ENCODE measurements at places on chromosomes 3 and 15.

GRCh38 chr3:174116421-174116820 is 718.9 kb downstream of the NLGN1 start:
- no peak for DNase-seq

DNA sequence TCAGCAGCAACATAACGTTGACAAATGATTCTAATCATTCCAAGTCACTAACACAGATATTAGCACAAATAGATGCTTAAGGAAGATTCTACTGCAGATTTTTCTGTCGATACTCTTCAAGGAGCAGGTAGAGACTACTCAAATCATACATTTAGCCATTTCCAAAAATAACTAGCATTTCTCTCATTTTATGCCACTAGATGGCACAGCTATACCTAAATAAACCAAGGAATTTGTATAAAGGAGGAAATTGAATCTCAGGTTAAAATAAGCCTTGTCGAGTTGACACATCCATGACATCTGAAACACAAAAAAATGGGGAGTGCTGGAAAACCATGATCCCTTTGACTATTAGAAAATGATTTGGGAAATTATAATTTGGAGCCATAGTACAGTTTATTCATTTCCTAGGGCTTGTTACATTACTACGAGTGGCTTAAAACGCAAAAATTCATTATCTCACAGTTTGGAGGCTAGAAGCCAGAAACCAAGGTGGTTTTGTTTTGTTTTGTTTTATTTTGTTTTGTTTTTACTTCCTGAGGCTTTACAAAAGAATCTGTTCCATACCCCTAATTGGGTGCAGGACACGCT is 59.5 kb upstream of the STRIT1 start:
- DNase-seq, result no peak

GRCh38 chr15:50485389-50485788 is 61.1 kb downstream of the USP50 start:
- no peak for DNase-seq

- no peak for DNase-seq
Measured at GRCh38 chr15:70127770-70128413, 30.2 kb upstream of the TLE3 start.

DNA sequence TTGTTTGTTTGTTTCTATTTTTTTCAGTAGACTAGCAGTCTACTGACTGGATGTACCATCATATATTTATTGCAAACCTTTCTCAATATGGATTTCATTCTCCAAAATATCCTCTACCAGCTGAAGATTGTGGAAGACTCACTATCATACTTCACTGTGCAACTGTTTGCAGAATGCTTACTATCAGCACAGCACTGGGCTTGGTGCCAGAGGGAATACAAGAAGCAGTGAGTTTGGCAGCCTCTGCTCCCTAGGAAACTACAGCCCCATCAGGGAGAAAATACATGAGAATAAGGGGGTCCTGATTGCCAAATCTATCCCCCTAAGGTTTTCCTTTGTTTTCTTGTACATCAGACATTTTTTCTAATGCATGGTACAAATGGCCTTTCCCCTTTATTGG is 27.5 kb downstream of the AQP9 start:
- DNase-seq, result no peak

- no peak for DNase-seq
Measured at GRCh38 chr15:96331144-96331944, 844 bp downstream of the NR2F2 start.

GRCh38 chr3:51813539-51813938 is 34.5 kb upstream of the IQCF6 start:
- DNase-seq, result peak; percentile 50

GRCh38 chr3:23653647-23654525 is 151.9 kb upstream of the UBE2E1 start:
- no peak for DNase-seq

GRCh38 chr3:13470894-13471574 is 9.1 kb upstream of the HDAC11 start:
- DNase-seq, result no peak

DNA sequence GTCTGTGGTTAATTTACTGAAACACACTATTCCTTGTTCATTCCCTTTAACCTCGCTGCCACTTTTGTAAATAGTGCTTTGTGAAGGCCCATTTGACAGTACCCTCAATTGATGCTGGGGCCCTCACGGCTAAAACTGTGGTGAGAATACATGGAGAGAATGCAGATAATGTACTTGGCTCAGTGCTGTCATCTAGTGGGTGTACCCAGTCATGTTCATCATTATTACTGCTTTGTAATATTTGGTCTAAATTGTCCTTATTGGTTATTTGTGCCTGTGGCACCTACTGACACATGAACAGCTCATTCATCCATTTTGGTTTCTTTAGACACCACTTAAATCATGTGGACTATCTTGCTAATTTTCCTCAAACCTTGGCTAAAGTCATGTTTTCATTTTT is 543.6 kb downstream of the EDEM1 start:
- no peak for DNase-seq

DNA sequence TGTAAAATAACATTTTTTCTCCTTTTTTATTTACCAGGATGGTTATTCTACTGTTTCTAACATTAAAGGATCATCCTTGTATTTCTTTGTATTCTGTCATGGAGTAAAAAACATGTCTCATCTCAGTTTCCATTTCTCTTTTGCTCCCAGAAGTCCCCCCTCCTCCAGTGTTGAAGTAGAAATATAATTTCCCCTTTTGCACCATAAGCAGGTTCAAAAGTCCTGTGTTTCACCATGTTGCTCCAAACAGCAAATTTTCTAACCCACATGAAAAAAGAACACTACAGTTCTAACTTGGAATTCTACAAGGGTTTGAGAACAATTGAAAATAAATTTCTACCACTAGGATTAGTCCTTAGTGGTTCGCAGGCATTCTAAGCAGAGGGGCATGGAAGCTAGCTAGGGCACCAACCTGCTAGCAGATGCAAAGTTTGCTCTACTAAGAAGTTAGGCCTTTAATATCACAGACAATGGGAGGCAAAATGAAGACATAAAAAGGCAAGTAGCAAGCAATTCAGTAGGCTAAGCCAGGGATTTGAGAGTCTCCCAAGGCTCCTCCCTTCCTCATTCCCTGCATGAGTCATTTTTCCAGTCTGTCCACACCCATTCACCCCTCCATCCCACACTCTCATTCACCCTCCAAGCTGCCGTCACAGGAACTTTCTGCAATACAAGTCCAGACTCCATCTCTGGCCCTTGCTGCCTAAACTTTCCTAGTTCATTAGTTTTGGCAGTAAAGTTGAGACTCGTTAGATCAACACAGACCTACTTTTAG is 2.3 kb upstream of the MBNL1 start:
- no peak for DNase-seq

DNA sequence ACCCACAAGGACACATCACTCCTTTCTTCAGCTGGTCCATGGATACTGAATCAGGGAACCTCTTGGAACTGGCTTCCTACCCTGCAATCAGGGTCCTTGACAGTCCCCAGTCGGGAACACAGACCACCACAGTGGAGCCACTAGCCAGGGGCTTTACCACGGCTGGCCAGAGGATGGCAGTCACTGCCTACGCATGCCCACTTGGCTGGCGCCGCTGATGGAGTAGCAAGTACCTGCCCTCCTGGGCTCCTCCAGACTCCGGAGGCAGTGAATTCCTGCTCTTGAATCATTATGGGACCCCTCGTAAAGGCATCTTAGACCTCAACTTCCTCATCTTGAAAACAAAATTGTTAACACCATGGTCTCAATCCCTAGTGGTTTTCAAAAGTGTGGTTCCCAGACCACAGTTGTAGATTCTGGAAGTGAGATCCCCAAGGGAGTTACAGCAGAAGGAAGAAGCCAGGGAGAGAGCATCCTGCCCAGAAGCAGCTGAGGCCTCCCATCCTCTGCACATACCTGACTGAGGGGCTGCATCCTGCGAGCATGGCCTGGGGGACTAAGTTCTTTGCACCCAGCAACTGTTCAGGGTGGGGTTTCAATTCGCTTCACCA is 9.1 kb upstream of the SKIC8 start:
- DNase-seq, result peak; percentile 47

DNA sequence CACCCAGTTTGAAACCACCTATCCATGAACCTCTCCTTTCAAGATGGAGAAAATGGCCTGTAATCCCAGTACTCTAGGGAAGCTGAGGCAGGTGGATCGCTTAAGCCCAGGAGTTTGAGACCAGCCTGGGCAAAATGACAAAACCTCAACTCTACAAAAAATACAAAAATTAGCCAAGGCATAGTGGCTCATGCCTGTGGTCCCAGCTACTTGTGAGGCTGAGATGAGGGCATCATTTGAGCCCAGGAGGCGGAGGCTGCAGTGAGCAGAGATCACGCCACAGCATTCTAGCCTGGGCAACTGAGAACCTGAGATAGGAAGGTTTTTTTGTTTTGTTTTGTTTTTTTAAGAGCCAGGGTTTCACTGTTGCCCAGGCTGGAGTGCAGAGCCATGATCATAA is 5.4 kb downstream of the TKT start:
- no peak for DNase-seq

DNA sequence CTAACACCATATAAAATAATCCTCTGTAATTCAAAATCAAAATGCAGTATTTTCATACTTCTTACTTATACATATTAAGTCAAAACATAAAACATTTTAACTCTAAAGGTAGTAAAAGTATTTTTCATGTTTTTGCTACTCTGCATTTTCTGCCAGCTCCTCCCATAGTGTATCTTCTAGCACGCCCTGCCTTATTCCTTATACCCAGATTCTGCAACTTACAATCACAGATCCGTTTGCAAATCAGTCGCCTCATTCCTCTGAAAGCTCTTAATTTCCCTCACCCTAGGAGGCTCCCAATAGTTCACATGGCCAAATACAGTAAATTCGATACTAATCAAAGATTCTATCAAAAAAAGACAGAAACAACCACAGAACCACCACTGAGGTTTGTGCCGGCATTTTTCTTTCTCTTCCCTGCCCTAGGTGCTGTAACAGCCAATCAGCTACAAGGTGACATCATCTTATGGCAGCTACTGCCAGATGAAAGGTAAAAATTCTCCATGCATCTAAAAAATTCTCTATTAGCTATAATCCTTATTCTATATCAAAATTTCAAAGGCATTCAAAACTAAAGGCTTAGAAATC is 72.9 kb downstream of the CLASP2 start:
- DNase-seq, result no peak

DNA sequence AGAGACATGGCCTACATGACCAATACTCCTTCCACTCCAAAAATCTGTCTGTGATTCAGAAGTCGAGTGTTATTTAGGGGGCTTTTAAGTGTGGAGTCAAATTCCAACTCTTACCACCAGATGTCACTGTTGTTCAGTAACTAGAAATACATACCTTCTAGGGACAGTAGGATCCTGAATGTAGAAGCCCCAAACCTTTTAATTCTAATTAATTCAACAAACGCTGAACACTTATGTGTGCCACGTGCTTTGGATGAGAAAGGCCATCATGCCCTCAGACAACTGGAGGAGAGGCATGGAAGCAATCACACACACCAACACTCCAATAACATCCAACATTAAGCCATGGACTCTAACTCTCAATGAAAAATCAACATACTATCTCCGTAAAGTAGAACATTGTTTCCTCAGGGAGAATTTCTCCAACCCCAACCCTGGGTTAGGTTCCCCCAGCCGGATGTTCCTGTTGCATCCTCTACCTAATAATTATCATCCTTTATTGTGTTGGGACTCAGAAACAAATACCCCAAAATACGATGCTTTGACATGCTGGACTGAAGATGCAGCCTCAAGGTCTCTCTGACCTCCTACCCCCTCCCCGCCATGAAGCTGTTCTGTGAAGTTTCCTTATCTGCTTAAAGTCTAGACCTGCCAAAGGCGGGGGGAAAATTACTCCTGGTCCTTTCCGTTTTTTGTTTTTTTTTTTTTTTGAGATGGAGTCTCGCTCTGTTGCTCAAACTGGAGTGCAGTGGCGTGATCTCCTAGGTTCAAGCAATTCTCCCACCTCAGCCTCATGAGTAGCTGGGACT is 8.0 kb upstream of the CCDC13 start:
- no peak for DNase-seq

- no peak for DNase-seq
Measured at GRCh38 chr15:40329804-40330203, 6.3 kb downstream of the INAFM2 start.

DNA sequence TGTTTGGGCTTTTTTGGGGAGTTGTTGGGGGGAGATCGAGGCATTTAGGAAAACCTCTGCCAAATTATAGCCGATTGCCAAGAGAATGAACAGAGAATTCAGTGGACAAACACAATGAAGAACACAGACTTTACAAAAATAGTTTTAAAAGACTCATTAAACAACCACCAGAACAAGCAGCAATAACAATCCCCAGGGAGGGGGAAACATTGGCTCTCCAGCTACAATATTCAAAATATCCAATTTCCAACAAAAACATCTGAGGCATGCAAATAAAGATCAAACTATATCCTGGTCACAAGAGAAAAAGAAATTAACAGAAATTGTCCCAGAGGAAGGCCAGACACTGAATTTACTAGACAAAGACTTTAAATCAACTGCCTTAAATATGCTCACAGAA is 24.5 kb upstream of the ANKRD28 start:
- DNase-seq, result no peak

GRCh38 chr3:33089515-33089914 is 7.4 kb downstream of the GLB1 start:
- no peak for DNase-seq

GRCh38 chr3:181292984-181293383 is 303.4 kb upstream of the DNAJC19 start:
- no peak for DNase-seq

DNA sequence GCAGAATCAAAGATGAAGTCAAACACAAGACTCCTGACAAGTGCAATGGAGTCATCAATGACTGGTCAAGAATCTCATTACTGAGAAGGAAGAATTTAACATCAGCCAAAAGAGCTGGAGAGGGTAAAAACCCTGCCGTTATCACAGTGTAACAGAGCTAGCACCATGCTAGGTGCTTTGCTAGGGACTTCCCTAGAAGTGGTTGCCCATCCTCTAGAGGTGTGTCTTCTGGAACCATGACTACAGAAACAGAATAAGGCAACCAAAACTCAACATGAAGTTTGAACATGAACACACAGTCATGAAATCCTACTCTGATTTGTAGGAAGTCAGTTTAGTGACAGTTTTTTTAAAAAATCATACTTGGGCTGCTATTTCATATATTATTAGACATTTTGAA is 9.5 kb downstream of the ACAD11 start:
- DNase-seq, result no peak

- DNase-seq, result no peak
Measured at GRCh38 chr15:54576298-54576935, 598.2 kb downstream of the UNC13C start.

- no peak for DNase-seq
Measured at GRCh38 chr15:94255540-94255939, 24.2 kb downstream of the MCTP2 start.

DNA sequence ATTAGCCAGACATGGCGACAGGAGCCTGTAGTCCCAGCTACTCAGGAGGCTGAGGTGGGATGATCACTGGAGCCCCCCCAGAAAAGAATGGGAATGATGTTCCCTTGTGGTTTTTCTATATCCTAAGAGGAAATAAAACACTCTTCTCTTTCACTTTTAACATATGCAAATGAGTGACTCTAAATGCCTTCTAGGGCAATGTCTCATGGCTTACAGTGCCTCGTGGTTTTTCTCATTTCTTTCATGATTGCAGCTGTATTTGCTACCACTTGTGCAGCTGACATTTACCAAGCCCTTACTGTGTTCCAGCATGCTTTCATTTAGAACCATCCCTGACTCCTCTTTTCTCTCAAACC is 26.4 kb downstream of the STOML1 start:
- DNase-seq, result no peak

Data from caudate nucleus (tissue), 63 donors.